NCI-H2029 (cell line): ENCODE measurements at places on chromosomes 12 and 14.

GRCh38 chr14:104200591-104200990 is 62.2 kb downstream of the KIF26A start:
- no peak for DNase-seq

DNA sequence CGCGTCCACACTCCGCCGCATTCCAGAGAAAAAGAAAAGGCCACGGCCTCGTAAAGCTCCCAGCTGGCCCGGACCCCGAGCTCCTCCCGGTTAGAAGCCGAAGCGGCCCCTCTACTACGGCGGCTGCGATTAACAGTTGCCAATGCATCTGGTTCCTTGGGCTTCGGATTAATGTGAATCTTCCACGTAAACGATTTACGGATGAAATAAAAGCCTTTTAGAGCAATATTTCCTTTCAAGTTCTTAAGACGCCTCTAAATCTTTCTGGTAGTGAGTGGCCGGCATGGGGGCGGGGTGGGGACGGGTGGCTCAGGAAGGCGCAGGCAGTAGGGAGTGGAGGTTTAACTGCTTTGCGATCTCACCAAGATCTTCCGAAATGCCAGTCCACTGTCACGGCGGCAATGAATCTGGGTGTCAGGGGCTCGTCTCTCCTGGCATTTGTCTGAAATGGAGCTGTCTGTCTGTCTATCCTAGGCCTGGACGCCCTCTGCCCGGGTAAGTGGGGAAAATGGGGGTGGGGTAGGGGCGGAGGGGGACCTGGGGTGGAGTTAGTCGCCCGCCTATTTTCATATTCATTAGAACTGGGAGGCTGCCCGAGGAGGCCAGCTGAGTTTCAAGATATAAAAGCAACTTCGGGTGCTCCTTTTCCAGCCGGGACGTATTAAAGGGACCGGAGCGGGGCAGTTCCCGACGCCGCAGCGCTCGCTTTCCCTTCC is 413 bp upstream of the ALX1 start:
- DNase-seq = no peak

DNA sequence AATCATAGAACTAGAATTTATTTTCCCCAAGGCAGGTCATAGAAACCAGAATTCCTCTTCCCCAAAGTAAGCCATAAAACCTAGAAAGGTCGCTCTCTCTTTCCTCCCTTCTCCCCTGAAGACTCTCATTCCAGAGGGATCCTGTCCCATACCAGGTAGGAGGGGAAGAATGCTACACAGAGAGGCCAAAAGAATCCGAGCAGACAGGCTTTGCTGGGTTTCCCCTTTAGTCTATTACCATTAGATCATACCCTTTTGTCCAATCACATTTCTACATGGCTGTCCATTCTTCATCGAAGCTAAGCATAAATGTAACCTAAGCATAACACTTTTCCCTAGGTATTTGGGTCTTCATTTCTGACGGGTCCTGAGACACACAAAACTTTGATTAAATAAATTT is 204.5 kb downstream of the SPTSSA start:
- DNase-seq = no peak

GRCh38 chr12:51976376-51977160 is 25.1 kb downstream of the ACVR1B start:
- no peak for DNase-seq

DNA sequence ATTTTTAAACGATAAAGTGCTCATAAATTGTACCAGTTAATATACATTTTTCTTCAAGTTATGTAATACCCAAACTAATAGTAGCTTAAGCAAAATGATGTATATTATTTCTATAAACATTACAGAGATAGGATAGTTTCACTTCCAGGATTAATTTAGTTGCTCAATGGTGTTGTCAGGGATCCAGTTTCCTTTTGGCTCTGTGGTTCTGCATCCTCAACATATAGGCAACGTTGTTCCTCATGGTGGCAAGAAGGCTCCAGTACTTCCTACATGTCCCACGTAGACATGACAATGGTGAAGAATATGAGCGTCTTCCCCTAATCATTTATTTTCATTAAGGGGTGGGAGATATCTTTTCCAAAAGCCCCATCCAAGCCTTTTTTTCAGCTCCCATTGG is 60.7 kb upstream of the DCD start:
- no peak for DNase-seq
